ENCODE measurements at places on chromosomes 2 and 18. TPM values are rescaled to one million over a fixed set of nuclear protein-coding genes. Genes with fewer than 3 reads are reported as not detected.

- no peak for DNase-seq
These were observed 157.6 kb downstream of the ARL6IP6 start for GRCh38 chr2:152875701-152876695.

DNA sequence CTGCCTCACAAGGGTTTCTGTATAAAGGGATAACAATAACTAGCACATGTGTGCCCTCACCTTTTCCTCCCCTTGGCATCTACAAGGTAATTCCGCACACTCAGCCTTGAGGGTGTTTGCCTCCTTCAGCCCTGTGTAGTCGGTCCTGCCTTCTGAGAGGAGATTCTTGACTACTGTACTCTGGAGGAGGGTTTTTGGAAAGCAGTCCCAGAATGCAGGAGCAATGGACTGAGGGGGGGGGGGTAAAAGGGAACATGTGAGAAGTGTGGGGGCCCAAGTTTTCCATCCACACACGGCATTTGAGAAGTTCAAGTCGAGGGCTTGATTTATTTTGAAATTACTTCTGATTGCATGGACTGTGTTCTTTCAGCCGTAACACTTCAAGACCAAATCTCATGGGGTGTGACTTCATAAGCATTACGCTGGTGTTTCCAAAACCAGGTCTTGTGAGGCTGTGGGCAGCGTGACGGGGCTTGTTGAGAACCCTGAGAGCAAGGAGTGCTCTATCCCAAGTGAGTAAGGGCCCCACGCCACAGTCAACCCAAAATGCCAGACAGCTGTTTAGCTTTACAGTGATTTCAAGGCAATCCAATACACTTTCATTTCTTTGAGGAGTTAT, 198.7 kb upstream of the MEIS1 start:
- no peak for DNase-seq

GRCh38 chr2:240449764-240450531, 14.5 kb downstream of the GPC1 start:
- no peak for DNase-seq

DNA sequence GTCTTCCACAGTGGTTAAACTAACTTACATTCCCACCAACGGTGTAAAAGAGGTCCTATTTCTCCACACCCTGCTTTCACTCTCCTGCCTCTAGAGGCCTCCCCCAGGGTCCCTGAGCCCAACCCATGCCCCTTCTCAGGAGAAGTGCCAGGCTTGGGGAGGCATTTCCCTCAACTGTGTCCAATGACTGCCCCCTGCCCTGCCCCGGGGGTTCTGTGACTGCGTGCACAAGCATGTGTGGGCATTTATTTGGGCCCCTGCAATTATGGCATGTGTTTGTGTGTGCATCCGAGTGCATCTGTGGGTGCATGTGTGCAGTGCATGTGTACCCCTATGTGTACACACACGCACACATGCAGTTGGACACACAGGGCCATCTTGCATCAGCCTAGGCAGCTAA, 57.3 kb downstream of the INHBB start:
- no peak for DNase-seq

- no peak for DNase-seq
These were observed 154.2 kb downstream of the RIT2 start for GRCh38 chr18:42961298-42961697.

- no peak for DNase-seq
These were observed 753.6 kb upstream of the GCFC2 start for GRCh38 chr2:76464310-76464709.

DNA sequence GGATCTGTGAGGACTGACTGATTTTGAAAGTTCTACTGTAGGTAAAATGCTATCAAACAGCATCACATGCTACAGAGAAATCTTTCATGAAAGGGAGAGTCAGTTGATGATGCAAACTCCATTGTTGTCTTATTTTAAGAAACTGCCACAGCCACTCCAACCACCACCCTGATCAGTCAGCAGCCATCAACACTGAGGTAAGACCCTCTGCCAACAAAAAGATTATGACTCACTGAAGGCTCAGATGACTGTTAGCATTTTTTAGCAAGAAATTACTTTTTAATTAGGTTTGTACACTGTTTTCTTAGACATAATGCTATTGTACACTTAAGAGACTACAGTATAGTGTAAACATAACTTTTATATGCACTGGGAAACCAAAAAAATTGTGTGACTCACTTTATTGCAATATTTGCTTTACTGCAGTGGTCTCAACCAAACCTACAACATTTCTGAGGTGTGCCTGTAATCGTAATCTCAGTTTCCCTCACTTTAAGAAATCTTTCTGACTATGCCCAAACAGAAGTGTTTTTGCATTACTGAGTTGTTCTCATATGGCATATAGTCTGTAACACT, 42.8 kb downstream of the METTL8 start:
- DNase-seq, result no peak

GRCh38 chr2:230097841-230098240, 29.1 kb upstream of the SLC16A14 start:
- no peak for DNase-seq

The PCARE gene
- 1.5 TPM for total RNA-seq

The PRSS56 gene
- total RNA-seq, result 0.18 TPM

Measured in cerebellum (tissue), 4 donors.